Stomach (tissue), 19 donors: ENCODE measurements at places on chromosomes 2 and 18. TPM values are rescaled to one million over a fixed set of nuclear protein-coding genes. Genes with fewer than 3 reads are reported as not detected.

Gene CELF4
- not detected for total RNA-seq

Gene CIAO1
- 58.3 TPM for total RNA-seq

GRCh38 chr2:169131587-169132512 is 62.5 kb downstream of the DHRS9 start:
- no peak for DNase-seq

- no peak for DNase-seq
Observed at GRCh38 chr2:142877216-142877838, at the start of gene KYNU. Gene KYNU (plus strand): TSS chr2:142877664. CDS start chr2:142885368, 7,704 bp downstream.

DNA sequence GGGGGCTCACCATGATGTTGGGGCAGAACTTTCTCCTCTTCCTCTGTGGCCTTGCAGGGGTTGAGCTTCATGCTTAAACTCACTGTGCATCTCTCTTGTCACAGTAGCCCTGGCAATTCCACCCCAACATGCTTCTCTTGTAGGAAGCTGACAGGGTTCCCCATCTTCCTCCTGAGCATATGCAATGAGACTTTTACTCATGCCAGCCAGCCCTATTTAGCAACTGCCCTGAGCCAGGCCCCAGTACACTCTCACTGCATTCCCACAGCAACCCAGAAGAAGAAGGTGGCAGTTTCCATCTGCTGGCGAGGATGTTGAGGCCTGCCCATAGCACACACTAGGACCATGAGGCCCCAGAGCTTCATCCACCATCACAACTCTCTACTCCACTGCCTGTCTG is 72.2 kb upstream of the TEX51 start:
- no peak for DNase-seq
